ENCODE measurements at places on chromosomes 12 and 14. TPM values are rescaled to one million over a fixed set of nuclear protein-coding genes. Genes with fewer than 3 reads are reported as not detected.

GRCh38 chr12:69908203-69908602 is 83.2 kb downstream of the MYRFL start:
- DNase-seq = no peak

DNA sequence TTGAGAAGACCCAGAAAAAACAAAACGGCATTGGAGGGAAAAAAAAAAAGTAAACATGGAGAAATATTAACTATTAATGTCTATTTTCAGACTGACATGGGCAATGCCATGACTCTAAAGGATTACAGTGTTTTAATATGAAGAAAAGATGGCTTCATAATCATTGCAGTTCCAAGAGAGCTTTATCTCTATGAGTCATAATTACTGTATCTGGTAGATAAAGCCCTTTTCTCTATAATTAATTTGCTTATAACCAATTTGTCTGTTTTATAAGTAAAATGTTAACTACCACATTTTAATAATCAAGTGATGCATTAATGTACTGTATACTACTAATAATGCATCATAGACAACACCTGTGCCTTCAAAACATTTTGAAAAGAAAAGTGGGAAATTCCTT is 59.7 kb downstream of the CLIP1 start:
- no peak for DNase-seq

- no peak for DNase-seq
Measured at GRCh38 chr12:86117711-86118110, 138.5 kb downstream of the MGAT4C start.

- no peak for DNase-seq
Measured at GRCh38 chr14:71415404-71415690, 508.1 kb downstream of the PCNX1 start.

GRCh38 chr14:96079066-96079465 is 39.9 kb downstream of the C14orf132 start:
- no peak for DNase-seq

- DNase-seq = no peak
Measured at GRCh38 chr12:14885718-14886221, at the start of gene MGP. TSS of gene MGP (minus strand) at chr12:14885854. CDS start at chr12:14885791, 63 bp downstream.

- DNase-seq = no peak
Measured at GRCh38 chr12:823028-823698, 70.8 kb downstream of the WNK1 start.

DNA sequence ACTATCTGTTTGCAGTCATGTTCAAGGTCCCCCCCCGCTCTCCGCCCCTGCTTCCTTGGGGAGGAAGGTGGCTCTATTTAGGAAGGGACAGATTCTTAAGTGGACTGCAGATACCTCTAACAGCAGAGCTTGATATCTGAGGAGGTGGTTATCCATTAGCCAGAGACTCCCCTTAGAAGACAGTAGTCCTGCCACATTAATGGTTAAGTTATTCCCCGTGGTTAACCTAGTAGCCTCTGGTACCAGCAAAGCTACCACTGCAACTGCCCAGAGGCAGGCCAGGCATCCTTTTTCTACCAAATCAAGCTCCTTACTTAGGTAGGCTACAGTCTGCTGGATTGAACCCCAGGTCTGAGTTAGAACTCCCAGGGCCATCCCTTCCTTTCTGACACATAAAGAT is 162.1 kb upstream of the AVPR1A start:
- DNase-seq = no peak

DNA sequence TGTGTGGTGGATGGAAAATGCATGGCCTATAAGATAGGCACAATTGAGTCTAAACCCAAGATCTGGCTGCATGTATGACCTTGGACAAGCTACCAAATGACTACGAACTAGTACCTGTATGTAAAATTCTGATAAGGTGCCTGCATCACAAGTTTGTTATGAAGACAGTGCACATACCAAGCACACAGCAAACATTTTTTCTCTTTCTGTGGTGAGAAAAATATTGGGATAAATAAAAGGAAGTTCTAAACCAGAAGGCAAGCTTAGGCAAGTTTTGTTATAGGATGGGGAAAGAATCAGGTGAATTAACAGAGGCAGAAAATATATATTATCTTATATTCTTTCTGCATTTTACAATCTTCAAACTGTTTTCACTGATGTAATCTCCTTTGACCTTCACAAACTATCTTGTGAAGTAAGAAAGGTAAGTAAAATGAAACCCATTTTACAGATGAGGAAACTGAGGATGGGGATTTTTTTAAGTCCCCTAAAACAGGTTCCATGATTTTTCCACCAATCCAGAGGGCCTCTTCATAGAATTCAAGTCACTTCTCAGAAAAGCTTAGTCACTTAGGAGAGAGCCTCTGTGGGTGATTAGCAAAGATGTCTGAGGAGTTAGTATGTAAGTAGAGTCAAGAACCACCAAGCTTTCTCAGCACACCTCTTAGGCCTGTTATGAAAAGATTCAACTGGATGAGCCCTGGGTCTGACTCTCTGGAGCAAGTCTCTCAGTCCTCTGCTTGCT is 132.0 kb upstream of the RAP1B start:
- no peak for DNase-seq

- no peak for DNase-seq
Measured at GRCh38 chr12:132469423-132469822, 20.5 kb upstream of the FBRSL1 start.

DNA sequence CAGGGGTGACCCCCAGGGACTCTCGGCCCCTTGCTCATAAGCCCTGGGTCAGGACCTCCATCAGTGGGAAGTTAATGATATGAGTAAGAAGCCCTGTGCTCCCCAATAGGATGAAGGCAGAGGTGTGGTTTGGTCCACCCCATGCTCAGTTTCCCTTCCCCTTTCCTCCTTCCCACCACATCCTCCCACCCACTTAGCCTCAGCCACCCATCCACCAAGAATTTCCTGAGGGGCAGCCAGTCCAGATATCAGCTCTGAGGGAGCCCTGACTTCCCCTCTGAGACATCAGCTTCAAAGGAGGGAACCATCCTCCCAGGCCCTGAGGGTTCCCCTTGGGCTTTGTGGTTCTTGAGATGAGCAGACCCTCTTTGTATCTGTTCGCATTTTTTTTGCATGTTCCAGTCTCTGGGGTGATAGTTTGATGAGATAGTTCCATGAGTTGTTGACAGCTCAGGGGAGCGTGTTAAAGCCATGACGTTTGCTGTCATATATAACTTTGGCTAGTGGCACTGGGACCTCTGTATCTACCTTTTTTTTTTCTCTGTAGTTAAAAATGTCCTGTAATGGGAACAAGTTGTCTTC is 71.2 kb downstream of the LGMN start:
- DNase-seq = no peak

GRCh38 chr12:42485823-42486222 is 103.7 kb downstream of the PRICKLE1 start:
- no peak for DNase-seq

GRCh38 chr14:39772627-39773026 is 340.4 kb upstream of the FBXO33 start:
- DNase-seq = no peak

DNA sequence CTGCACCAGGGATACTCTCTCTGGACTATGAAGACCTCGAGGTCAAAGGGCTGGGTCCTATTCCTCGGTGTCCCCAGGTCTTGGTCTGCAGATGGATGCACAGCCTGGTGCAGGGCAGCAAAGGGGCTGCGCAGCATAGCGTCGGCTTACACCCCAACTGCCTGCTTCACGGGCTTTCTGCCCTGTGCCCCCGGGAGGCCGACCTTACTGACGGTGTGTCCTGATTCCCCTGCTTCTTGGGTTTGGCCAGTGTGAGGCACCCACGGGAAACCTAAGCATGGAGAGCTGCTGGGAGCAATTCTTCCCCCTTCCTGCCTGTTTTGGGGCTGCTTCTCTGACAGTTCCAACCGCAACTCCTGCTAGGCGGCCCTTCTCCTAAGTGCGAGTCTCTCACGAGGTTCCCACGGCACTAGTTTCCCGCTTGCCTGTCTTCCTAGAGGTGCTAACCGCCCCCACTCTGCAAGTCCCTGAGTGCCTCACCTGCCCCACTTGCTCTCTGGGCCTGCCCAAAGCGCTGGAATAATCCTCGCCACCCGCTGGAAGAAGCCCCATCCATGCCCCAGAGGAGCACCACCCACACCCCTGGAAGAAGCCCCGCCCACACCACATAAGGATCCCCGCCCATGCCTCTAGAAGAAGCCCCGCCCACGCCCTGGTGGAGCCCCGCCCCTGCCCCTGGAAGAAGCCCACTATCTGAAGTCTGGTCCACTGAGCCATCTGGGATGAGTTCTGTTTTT is 54.0 kb downstream of the PRIMA1 start:
- DNase-seq = no peak

DNA sequence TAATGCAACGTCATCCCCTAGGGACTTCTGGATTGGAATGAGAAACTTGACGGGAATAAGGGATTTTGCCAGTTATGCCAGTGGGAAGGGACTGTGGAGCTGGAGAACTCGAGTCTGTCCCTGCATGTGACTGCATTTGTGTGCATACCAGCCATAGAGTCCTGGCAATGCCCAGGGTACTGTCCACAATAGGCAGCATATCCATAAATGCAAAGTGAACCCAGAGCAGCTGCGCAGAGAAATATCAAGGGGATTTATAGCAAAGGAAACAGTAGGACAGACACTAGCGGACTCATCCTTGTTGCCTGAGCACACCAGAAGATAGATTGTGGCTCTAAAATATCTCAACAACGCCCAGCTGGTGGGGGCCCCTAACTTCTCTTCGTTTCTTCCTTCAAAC is 247.1 kb upstream of the SRRM4 start:
- no peak for DNase-seq

MTHFD1 gene
- total RNA-seq = 238 TPM

LHX5 gene
- not detected for total RNA-seq

NPAS3 gene
- not detected for total RNA-seq

TPCN1 gene
- 33.1 TPM for total RNA-seq

KRT3 gene
- not detected for total RNA-seq

NELL2 gene
- 0.78 TPM for total RNA-seq

DLST gene
- 65.6 TPM for total RNA-seq

All from left lobe of liver (tissue), 2 donors.